ENCODE measurements at places on chromosomes 1 and 21.

- DNase-seq, result no peak
These were observed 406.7 kb downstream of the RWDD3 start for GRCh38 chr1:95640746-95641145.

- no peak for DNase-seq
These were observed 49.7 kb downstream of the S100B start for GRCh38 chr21:46555225-46555617.

DNA sequence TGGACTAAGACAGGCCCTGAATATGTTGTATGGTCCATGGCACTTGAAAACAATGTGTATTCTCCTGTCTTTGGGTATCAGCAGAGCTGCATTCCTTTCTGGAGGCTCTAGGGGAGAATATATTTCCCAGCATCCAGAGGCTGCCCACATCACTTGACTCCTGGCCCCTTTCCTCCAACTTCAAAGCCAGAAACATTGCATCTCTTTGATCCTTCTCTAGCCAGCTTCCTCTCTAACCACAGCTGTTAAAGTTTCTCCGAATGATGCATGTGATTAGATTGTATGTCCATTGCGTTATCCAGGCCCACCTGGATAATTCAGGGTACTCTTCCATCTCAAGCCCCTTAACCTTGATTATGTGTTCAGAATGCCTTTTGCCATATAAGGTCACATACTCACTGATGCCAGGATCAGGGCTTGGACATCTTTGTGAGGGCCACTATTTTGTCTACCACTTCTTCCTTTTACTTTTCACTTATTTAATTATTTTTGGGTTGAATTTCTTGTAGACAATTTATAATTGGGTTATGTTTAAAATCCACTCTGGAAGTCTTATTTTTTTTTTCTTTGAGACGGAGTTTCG is 5.3 kb downstream of the CHD1L start:
- no peak for DNase-seq

- DNase-seq, result no peak
These were observed 365.1 kb upstream of the VAMP3 start for GRCh38 chr1:7405844-7406500.

DNA sequence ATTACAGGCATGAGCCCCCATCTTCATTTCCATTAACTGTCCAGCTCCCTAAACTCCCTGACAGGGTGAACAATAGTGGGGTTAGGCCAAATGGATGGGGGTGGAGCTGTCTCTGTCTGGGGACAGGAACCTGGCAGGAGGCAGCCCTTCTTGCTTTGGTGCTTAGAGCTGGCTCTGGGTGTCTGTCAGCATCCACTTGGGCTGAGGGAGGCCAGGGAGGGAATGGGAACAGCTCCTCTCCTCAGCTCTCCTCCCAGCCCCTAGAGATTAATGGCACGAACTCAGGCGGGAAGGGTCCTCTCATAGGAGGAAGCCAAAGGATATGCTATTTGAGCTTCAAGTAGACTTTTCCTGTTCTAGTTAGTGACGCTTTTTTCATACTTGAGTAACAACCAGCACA is 11.1 kb upstream of the ETV3L start:
- DNase-seq, result no peak

- DNase-seq, result no peak
These were observed 74.2 kb upstream of the MACF1 start for GRCh38 chr1:39130325-39130724.

DNA sequence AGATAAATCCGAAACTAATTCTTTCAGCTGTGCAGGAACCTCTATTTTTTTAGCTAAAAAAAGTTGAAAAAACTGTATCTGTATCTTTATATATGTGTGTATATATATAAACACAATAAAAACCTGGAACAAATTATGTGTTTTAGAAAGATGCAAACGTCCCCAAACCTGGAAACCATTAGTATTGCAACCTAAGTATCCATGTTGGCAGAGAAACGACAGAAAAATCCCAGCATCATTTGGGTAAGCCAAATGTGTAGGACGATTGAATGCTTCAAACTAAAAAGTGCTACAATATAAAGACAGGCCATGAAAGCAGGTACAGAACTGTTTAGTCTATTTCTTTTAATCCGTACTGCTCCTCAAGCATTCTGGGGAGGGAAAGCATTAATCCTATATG is 87.9 kb downstream of the AHCTF1 start:
- no peak for DNase-seq

DNA sequence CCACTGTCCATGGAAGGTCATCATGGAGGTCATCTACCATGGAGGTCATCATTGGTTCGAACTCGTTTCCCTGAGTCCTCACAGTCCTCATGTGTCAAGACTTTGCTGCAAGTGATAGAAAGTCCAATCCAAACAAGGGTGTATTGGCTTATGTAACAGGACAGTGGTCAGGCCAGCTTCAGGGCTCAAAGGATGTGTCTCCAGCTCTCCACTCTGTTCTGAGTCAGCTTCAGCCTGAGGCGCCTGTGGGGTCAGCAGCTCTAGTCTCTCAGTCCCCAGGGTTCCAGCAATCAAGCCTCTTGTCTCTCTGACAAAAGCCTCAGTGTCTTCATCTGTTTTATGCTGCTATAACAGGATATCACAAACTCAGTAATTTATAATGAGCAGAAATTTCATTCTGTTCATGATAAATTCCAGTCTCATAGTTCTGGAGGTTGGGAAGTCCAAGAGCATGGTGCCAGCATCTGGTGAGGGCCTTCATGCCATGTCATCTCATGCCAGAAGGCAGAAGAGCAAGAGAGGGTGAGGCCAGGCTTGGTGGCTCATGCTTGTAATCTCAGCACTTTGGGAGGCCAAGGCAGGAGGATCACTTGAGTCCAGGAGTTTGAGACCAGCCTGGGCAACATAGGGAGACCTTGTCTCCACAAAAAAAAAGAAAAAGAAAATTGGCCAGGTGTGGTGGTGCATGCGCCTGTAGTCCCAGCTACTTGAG is 19.5 kb downstream of the A3GALT2 start:
- DNase-seq, result no peak

GRCh38 chr1:206469411-206469932 is 804 bp upstream of the IKBKE start:
- DNase-seq, result no peak

DNA sequence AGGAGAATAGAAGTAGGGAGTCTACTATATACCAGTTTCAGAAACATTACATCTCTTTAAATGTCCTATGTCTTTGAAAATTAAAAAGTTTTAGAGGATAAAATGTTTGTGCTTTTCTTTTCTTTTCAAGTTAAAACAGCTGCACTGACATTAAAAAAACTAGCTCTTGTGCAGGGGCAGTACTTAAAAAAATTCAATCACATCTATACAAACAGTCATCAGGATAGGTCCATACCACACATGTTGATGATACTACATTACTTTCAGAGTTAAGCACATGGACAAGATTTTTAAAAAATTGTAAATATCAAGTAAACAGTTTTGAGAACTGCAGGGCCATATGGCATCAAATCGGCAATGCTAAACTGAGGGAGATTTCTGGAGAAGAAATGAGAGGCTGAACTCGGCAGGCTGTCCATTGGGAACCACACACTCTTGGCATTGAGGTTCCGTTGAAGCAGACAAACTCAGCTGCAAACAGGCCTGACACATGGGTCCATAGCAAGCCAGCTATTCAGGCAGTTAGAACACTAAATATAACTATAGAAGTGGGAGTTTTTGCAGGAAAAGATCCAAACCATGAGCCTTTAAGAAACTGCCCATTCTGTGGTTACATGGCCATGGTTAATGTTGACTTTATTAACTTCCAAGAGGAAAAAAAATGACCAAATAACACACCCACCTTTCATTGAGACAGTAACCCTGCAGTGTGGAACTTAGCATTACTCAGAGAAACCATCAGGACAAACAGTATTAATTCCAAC is 84.5 kb upstream of the BCL10 start:
- no peak for DNase-seq

DNA sequence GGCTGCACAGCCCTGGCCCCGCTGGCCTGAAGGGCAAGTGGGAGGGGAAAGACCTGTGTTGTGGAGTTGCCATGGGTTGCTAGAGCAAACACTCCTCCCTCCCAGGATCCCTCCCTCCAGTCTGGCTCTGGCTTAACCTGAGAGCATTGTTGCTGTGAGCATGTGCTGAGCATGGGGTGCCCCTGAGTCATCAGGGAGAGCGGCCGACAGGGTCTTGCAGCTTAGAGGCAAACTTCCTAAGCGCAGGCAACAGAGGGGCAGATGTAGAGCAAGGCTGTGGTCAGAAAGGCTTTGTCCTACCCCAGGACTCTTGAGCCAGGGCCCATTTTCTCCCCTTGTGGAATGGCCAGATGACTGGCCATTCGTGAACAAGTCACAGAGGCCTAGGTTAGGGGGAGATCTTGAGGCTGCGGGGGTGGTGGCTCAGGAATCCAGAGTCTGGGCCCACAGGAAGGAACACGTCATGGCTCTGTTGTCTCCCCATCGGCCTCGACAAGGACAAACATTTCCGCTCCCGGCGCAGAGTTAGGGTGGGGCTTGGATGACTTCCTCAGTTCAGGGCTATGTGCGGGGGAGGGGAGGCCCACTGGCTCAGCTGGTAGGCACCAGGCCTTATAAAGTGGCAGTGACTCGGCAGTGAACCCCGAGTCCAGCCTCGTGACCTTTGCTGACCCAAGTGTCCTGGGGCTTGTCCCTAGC is 362 bp upstream of the DYNLT4 start:
- DNase-seq, result peak; percentile 82

GRCh38 chr1:26121854-26122773 is 10.5 kb downstream of the PDIK1L start:
- no peak for DNase-seq

- DNase-seq, result no peak
These were observed 19.2 kb upstream of the KCNE2 start for GRCh38 chr21:34344584-34344983.

DNA sequence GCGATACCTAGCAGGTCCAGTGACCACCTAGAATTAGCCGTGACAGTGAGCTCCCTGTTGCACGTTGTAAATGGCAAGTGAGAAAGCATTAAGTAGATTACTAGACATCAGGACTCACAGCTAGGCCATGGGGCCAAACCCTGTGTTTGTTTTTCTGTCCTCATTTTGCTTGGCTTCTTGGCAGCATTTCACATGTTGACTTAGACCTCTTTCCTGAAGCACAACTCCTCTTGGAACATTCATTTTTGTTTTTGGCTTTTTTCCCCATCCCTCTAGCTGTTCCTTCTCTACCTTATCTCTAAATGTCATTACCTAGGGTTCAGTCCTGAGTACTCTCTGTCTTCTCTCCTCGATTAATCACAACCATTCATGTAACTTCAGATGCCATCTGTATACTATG is 16.9 kb upstream of the PTPN14 start:
- DNase-seq, result no peak

Measured in stimulated activated CD4-positive, alpha-beta T cell treated with anti-CD3 and anti-CD28 coated beads, Interleukin-2, amount 100 ng/mL, for 4 hours (primary cell).